ENCODE measurements at places on chromosomes 2 and 18. TPM values are rescaled to one million over a fixed set of nuclear protein-coding genes. Genes with fewer than 3 reads are reported as not detected.

DNA sequence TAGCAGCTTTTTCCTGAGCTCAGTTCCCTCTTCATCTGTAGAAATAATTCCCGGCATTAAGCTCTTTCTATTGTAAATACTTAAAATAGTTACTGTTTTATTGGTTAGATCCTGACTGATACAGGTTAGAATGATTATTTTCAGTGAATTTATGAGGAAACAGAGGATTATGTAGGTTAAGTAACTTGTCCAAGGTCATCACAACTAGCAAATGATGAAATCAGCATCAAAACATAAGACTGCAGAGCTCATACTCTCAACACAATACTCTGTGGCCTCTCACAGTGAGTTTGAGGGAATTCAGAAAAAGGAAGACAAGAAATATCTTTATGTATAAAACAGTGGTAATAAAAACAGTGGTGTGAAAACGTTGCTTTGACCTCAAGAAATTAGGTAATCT is 113.2 kb upstream of the DLX2 start:
- no peak for DNase-seq
- no peak overlapping the region for H3K27ac ChIP-seq
- H3K36me3 ChIP-seq = no peaks in the 10 kb centered on the region
- no peak overlapping the region for H3K4me3 ChIP-seq

- H3K4me1 ChIP-seq = peaks cover 14% of the 10 kb centered on the region
- H3K27ac ChIP-seq = no peak overlapping the region
- no peaks in the 10 kb centered on the region for H3K27me3 ChIP-seq
- no peak overlapping the region for H3K4me3 ChIP-seq
- DNase-seq = peak; percentile 62
These were observed 94.8 kb downstream of the MTA3 start for GRCh38 chr2:42663106-42663780.

DNA sequence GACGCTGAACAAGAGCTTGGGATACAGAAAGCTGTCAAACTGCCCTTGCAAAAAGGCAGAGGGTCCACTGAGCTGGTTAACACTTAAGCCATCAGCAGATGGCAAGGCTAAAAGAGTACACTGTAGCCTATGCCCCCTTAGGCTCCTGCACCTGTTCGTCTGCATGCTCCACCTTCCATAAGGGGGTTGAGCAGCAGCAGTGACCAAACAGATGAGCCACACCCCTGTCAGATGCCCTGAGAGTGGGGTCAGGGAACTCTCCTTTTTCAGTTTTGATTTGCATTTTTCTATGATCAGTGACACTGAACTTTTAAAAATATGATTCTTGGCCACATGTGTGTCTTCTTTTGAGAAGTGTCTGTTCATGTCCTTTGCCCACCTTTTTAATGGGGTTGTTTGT is 402.5 kb upstream of the FAM98A start:
- H3K4me3 ChIP-seq = no peak overlapping the region
- no peak for DNase-seq
- H3K4me1 ChIP-seq = no peaks in the 10 kb centered on the region
- no peaks in the 10 kb centered on the region for H3K27me3 ChIP-seq

GRCh38 chr2:203279288-203279687 is 40.5 kb downstream of the CYP20A1 start:
- no peaks in the 10 kb centered on the region for H3K4me1 ChIP-seq
- H3K4me3 ChIP-seq = no peak overlapping the region
- H3K27ac ChIP-seq = no peak overlapping the region
- no peaks in the 10 kb centered on the region for H3K27me3 ChIP-seq
- DNase-seq = no peak

DNA sequence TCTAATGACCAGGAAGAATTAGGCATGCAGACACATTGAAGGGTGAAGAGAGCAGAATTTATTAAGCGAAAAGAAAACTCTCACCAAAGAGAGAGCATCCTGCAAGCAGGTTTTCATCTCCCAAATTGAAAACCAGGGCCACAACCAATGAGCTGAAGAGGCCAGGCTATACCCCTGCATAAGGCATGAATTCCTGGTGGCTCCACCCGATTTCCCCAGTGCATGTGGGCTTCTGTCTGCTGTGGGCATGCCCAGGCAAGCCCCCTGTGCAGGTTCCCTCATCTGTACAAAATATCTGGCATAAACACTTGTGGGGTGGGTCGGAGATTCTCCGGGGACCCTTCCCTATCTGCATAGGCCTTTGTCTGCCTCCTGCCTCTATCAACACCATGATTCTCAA is 621.6 kb upstream of the LRRTM1 start:
- H3K4me1 ChIP-seq = no peaks in the 10 kb centered on the region
- DNase-seq = no peak

DNA sequence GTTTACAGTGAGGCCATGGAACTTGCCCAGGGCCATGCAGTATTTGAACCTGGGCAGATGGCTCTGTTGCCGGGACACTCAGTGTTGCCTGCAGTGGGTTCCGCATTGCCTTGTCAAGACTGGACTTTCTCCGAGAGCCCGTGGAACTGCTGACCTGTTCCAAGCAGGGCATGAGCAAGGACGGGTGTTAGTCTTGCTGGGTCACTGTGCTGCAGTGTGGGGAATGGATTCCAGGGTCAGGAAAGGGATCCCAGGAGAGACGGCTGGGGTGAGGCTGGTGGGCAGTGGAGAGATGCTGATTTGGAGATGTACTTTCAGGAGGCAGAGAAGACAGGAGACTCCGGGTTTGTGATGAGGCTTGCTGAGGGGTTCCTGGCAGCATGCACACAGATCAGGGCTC is 348.7 kb upstream of the HS6ST1 start:
- H3K27me3 ChIP-seq = peaks cover 14% of the 10 kb centered on the region
- H3K36me3 ChIP-seq = no peaks in the 10 kb centered on the region
- DNase-seq = no peak
- no peaks in the 10 kb centered on the region for H3K4me1 ChIP-seq
- no peak overlapping the region for H3K4me3 ChIP-seq
- H3K27ac ChIP-seq = no peak overlapping the region

GRCh38 chr2:231966886-231967285 is 5.4 kb downstream of the DIS3L2 start:
- peaks cover 4% of the 10 kb centered on the region for H3K36me3 ChIP-seq
- peaks cover 58% of the 10 kb centered on the region for H3K4me1 ChIP-seq
- no peak overlapping the region for H3K27ac ChIP-seq
- H3K27me3 ChIP-seq = no peaks in the 10 kb centered on the region

- H3K36me3 ChIP-seq = no peaks in the 10 kb centered on the region
- no peak overlapping the region for H3K27ac ChIP-seq
- no peak overlapping the region for H3K4me3 ChIP-seq
- H3K27me3 ChIP-seq = peaks cover 5% of the 10 kb centered on the region
- H3K4me1 ChIP-seq = no peaks in the 10 kb centered on the region
- DNase-seq = no peak
These were observed 553.0 kb upstream of the FANCL start for GRCh38 chr2:58794103-58794502.

GRCh38 chr18:55506074-55506473 is 81.9 kb downstream of the TCF4 start:
- H3K27me3 ChIP-seq = peaks cover 15% of the 10 kb centered on the region
- no peak for DNase-seq
- peaks cover 21% of the 10 kb centered on the region for H3K4me1 ChIP-seq
- H3K27ac ChIP-seq = no peak overlapping the region
- H3K36me3 ChIP-seq = no peaks in the 10 kb centered on the region
- H3K4me3 ChIP-seq = no peak overlapping the region

DNA sequence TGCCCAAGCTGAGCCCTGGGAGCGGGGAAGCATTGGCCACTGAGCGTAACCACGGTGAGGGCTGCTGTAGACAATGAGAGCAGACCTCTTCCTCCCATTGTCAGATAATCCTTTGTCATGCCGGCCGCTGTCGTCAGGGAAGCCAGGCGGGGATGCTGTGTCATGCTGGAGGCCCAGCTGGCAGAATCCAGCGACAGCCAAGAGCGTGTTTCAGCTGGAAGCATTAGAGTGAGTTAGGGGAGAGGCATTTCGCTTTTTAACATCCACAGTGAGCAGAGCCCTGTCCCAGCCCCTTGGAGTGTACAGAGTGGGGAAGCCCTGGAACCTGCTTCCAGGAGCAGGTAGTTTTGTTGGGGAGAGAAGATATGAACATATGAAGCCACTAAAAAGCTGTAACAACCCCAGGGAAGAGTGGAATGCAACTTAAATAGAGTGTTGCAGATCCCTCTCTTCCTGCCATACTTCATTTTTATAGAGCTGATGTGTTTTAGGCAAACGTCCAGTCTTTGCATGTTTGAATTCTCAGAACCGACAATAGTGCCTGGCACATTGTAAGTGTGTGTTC is 7.0 kb downstream of the CTIF start:
- no peaks in the 10 kb centered on the region for H3K36me3 ChIP-seq
- H3K4me1 ChIP-seq = peaks cover 18% of the 10 kb centered on the region
- H3K4me3 ChIP-seq = no peak overlapping the region

DNA sequence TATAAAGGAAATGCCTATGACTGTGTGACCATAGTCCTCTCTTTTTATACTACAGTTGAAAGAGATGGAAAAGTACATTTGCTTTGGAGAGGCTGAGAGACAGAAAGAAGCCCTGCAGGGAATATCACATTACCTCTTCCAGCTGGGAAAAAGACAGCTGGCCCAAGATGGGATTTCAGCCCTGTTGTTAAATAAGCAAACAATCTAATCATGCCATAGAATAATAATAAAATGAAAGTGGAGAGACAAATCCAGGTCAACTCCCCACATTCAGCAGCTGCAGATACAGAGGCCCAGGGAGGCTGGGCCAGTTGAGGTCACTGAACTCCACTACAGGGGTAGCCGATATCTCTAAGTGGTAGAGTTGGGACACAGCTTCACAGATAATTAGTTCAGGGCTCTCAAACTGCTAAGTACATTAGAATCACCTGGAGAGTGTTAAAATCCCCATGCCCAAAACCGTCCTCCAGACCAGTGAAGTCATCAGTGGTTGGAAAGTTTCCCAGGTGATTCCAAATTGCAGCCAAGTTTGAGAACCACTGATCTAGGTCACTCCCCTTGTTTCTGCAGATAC is 81.9 kb downstream of the MOGAT1 start:
- no peak for DNase-seq
- H3K27me3 ChIP-seq = peaks cover 9% of the 10 kb centered on the region
- peaks cover 11% of the 10 kb centered on the region for H3K4me1 ChIP-seq
- H3K36me3 ChIP-seq = no peaks in the 10 kb centered on the region

GRCh38 chr2:204585930-204586329 is 40.7 kb downstream of the PARD3B start:
- no peak for DNase-seq
- peaks cover 11% of the 10 kb centered on the region for H3K27me3 ChIP-seq
- H3K4me1 ChIP-seq = no peaks in the 10 kb centered on the region
- H3K4me3 ChIP-seq = no peak overlapping the region

- no peaks in the 10 kb centered on the region for H3K36me3 ChIP-seq
- H3K4me3 ChIP-seq = no peak overlapping the region
- no peaks in the 10 kb centered on the region for H3K4me1 ChIP-seq
- DNase-seq = no peak
- no peak overlapping the region for H3K27ac ChIP-seq
- H3K27me3 ChIP-seq = peaks cover 5% of the 10 kb centered on the region
These were observed 277.5 kb downstream of the KCNS3 start for GRCh38 chr2:18156002-18156401.

GRCh38 chr2:19176172-19176852 is 182.1 kb downstream of the OSR1 start:
- no peaks in the 10 kb centered on the region for H3K4me1 ChIP-seq
- H3K36me3 ChIP-seq = no peaks in the 10 kb centered on the region
- no peaks in the 10 kb centered on the region for H3K27me3 ChIP-seq
- no peak overlapping the region for H3K27ac ChIP-seq
- no peak overlapping the region for H3K4me3 ChIP-seq
- DNase-seq = no peak

GRCh38 chr2:64404743-64405142 is 49.2 kb upstream of the LGALSL start:
- DNase-seq = no peak
- no peaks in the 10 kb centered on the region for H3K27me3 ChIP-seq
- no peaks in the 10 kb centered on the region for H3K36me3 ChIP-seq
- no peak overlapping the region for H3K4me3 ChIP-seq
- no peak overlapping the region for H3K27ac ChIP-seq

DNA sequence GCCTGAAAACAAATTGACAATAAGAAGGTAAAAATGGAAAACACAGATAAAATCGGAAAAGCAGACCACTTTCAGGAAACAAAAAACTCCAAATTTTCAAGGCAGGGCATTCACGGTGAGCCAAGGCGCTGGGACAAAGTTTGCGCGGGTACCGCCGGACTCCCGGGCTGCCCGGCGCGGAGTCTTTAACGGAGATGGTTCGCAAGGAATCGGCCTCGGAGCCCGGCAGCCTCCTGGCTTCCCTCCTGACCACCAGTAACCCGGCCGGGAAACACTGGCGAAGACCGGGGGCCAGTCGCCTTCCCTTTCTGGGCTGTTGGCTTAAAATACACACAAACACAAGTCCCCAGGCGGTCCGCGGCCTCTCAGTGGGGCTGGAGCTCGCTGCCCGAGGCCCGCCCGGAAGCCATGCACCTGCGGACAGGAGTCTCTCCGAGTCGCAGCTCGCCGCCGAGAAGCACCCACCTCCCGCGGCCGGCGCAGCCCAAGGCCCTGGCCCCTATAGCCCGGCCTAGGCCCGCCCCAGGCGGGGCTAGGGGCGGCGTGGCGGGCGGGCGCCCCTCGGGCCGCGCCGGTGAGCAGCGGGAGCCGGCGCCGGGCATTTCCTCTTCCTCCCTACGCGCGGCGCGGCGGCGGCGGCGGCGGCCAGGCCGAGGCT is 622 bp upstream of the KCMF1 start:
- H3K27me3 ChIP-seq = no peaks in the 10 kb centered on the region
- H3K4me1 ChIP-seq = peaks cover 39% of the 10 kb centered on the region
- H3K36me3 ChIP-seq = peaks cover 11% of the 10 kb centered on the region
- DNase-seq = peak; percentile 69

DNA sequence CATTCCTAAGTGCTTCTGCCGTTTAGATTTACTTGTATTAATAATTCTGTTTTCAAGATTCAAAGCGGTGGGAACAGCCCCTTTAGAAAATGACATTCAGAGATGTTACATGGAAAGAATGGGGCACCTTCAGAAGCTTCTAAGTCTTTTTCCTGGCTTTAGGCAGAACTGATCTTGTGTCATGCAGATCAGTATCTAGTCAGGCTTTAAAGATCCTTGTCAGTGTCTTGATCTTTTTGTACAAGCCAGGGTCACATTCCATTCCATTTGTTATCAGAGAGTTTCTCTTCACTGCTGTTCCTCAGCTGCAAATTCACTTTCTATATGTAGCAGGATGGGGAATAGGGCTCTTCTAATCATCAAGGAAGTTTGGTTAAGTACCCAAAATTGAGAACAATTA is 275.3 kb downstream of the DCC start:
- no peak for DNase-seq
- no peak overlapping the region for H3K4me3 ChIP-seq
- no peak overlapping the region for H3K27ac ChIP-seq
- no peaks in the 10 kb centered on the region for H3K4me1 ChIP-seq

GRCh38 chr18:26421503-26421902 is 126.8 kb downstream of the KCTD1 start:
- no peak for DNase-seq
- no peaks in the 10 kb centered on the region for H3K27me3 ChIP-seq
- H3K4me1 ChIP-seq = no peaks in the 10 kb centered on the region
- no peak overlapping the region for H3K27ac ChIP-seq
- H3K36me3 ChIP-seq = no peaks in the 10 kb centered on the region

- no peaks in the 10 kb centered on the region for H3K36me3 ChIP-seq
- no peak for DNase-seq
- H3K4me1 ChIP-seq = peaks cover 2% of the 10 kb centered on the region
These were observed 11.6 kb upstream of the SDC1 start for GRCh38 chr2:20236496-20236895.

The OSGEPL1 gene
- 10.3 TPM for total RNA-seq

The SELENOI gene
- 35.0 TPM for total RNA-seq

The L3MBTL4 gene
- 0.07 TPM for total RNA-seq

The SLC23A3 gene
- total RNA-seq = 4.0 TPM

The TLX2 gene
- 1.4 TPM for total RNA-seq

The ZNF407 gene
- 13.0 TPM for total RNA-seq

The UGT1A10 gene
- total RNA-seq = not detected

The IL18R1 gene
- total RNA-seq = 56.5 TPM

The BOK gene
- total RNA-seq = not detected

The POTEI gene
- not detected for total RNA-seq

The GMPPA gene
- total RNA-seq = 47.3 TPM

Data from activated T-cell treated with anti-CD3 and anti-CD28 coated beads, Interleukin-2, amount 50 U/mL, for 72 hours (primary cell).